T-cell (primary cell): ENCODE measurements at places on chromosomes 7 and 10.

DNA sequence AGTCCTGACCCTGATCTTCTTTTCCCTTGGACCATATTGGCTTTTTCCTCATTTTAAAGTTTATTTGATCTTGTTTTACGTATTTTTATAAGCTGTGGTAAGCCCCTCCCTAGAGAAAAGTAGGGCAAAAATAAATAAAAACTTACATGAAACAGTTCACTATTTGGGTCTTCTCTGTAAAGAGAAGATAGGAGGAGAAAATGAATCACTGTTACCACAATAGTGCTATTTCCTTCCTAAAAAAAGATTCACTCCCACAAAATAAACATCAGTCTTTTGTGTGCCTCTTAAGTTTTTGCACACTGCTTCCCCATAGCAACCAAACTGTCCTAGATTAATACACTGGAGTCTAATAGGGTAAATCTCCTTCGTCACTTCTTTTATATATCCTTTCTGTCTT lies 1.4 kb upstream of the SVIL start:
- DNase-seq, result no peak

GRCh38 chr10:84933402-84933801 lies 605.0 kb downstream of the CCSER2 start:
- no peak for DNase-seq

- no peak for DNase-seq
Measured at GRCh38 chr7:124060528-124060927, 27.7 kb upstream of the TMEM229A start.

DNA sequence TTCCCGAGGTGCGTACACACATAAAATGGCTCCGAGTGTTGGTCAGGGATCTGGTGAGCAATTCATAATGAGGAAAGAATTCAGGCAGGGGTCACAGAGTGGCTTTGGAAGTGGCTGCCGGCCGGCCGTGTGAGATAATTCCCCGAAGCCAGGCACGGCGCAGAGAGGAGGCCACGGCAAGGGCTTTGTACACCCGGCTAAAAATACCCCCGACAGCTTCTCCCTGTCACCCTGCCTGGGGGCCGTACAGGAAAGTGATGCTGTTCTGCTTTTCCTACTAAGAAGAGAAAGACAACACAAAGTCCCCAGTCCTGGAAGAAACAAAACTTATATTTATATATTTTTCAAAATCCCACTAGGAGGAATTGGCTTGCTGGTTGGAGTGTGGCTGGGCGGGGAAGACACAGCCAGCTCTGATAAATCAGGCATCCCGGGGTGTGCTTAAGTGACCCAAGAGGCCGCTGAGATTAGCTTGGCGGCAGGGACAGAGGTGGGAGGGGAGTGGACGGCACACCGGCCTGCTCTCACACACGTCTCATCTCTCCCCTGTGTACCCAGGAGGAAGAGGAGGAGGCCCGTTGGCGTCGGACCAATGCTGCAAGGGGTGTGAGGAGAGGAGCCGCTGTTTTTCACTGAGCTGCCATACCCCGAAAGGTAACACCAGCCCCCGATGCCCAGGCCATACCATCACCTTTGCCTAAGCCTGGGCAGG lies 70.5 kb downstream of the ZMIZ1 start:
- no peak for DNase-seq

DNA sequence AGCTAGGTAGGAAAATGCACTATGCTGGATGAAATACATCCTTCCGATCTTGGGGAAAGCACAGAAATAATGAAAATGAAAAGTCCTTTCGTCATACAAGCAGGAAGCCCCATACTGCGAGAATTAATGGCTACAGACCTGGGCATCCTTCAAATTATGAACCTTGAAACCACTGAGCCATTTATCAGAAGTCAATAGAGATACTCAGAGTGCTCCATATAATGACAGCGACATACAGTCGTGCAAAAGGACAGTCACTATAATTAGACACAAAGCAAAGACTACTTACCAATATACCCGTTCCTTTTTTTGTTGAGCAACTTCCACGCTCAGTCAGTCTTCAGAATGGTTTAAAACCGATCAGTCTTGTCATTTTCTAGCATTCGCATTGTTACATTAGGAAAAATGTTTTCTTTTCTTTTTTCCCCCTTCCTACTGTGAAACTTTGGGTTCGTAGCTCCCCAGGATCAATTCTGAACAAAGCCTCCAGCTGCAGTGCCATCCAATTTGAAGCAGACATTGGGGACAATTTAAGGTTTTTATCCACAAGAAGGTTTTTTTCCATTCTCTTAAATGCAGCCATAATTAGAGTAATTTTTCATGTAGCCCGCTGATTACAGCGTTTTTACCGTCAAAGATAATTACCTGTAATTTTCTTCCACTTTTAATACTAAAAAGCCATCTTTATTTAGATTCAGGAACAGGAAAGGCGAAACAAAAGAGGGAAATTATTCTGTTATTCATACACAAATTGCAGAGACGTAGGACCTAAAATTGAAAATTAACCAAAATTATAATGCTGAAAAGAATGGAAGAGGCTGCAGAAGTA lies 6.4 kb downstream of the DLX6 start:
- no peak for DNase-seq

- DNase-seq, result no peak
Measured at GRCh38 chr7:31249671-31250070, 90.9 kb downstream of the NEUROD6 start.

DNA sequence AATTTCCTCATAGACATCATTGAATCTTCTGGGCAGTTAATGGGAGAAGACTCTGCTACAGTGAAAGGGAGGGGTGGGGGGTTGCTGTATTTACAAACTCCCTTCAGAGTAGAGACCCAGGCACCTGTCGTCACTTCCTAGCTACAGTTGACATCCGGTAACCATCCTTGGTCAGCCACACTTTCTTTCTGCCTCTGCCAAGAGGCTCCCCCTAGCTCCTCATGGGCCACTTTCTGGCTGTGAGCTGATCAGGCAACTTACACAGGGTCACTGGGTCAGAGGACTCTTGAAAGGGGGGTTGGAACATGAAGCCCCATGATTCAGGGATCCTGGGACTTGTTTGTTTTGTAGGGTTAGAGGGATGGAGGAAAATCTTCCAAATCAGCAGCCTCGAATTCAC lies 1.2 kb downstream of the TECPR1 start:
- DNase-seq, result peak; percentile 63

DNA sequence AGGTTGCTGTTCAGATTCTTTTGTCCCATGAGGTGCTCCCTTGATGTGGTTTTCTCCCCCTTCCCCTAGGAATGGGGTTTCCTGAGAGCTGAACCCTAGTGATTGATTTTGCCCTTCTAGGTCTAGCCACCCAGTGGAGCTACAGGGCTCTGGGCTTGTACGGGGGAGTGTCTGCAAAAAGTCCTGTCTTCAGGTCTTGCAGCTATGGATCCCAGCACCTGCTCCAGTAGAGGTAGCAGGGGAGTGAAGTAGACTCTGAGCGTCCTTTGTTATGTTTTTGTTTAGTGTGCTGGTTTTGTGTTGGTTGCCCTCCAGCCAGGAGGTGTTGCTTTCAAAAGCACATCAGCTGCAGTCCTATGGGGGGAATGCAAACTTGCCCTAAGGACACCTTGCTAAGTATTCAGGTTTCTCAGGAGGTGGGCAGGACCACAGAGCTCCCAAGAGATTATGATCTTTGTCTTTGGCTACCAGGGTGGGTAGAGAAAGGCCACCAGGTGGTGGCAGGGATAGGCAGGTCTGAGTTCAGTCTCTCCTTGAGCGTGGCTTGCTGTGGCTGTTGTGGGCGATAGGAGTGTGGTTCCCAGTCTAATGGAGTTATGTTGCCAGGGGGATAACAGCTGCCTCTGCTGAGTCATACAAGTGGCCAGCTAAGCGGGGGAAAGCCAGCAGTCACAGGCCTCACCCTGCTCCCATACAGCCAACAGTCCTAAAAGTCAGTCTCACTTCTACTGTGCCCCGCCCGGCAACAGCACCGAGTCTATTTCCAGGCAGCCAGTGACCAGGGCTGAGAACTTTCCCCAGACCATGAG lies 92.4 kb upstream of the JCAD start:
- DNase-seq, result no peak

DNA sequence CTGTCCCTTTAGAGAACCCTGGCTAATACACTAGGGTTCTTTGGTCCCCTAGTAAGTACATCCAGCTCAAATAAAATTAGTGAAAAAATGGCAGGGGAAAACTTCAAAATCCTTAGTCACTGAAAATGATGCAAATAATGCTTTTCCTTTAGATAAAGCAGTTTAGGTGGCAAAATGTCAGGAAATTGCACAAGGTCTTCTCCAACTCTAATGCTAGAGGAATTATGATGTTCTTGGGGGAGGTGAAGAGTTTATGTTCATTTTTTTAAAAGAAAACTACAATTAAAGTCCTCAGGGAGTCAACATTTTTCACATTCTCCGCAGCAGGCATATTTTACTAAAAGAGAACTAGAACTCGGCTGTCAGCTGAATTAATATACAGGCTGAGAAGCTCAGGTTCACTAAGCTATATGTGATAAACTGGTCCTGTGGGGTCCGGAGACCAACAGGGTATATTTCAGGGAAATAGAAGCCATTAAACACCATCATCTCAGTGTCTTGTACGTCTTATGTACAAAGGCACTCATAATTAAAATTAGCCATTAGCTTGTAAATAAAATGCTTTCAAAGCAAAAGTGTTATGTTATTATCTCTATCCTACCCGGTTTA lies 1164.7 kb upstream of the AUTS2 start:
- DNase-seq, result no peak

DNA sequence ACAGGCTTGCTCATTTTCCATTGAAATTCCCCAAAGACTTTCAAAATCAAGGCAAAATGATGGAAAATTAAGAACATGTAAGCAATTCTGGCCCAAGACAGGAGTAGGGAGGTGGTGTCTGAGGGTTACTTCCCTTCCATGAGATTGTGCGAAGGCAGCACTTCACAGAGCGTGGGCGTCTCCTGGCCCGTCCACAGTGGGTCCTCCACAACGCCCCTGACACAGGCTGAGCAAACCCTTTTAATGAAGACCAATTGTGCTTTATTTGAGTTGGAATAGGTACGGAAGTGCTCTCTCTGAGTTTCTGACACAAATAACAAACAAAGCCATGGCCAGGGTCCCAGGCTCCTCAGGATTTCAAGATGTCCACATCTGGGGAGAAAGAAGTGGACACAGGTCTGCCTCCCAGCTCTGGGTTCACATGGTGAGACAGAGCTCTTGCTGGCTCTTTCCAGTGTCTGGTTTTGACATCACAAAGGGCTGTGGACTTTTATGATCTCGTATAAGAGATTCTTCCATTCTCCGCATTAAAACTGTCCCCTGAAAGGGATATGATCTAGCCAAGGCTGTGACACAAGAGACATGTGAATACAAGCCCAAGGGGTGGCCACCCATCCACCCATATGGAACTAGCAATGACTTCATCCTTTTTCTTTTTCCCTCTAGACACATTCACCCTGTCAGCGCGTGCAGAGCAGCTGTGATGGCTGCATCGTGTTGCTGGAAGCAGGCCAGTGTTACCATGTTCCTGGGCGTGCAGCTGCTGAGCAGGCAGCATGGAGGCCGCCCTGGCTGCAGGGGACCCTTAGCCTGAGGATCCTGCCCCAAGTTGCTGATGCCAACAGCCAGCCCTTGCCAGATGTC lies 145.6 kb downstream of the ADAM12 start:
- no peak for DNase-seq

GRCh38 chr10:74993649-74994048 lies 117.8 kb upstream of the SAMD8 start:
- DNase-seq, result no peak

- no peak for DNase-seq
Measured at GRCh38 chr7:137956183-137956582, 45.7 kb downstream of the CREB3L2 start.

- no peak for DNase-seq
Measured at GRCh38 chr10:47412869-47413268, 28.8 kb upstream of the ZNF488 start.

DNA sequence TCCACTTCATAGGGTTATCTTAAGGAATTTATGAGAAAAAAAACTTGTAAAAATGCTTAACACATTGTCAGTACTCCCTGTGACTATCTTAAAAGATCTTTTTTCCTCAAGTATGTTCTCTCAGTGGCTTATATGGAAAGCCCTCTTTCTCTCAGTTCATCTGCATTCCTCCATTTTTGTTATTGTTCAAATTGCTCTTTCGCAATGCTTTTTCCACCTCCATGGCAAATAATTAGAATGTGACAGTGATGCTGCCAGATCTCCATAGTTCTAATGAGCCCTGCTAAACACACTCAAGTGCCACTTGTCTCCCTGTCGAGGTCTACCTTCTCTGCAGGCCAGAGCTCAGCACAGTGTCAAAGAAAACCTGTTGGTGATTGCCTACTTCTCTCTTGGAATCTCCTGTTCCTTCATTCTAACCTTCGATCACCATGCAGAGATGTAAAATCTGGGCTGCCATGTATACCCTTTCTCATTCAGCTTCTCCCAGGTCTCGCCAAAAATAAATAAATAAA lies 37.2 kb upstream of the ABCB5 start:
- no peak for DNase-seq

GRCh38 chr7:85447004-85447403 lies 260.1 kb upstream of the SEMA3D start:
- DNase-seq, result no peak

DNA sequence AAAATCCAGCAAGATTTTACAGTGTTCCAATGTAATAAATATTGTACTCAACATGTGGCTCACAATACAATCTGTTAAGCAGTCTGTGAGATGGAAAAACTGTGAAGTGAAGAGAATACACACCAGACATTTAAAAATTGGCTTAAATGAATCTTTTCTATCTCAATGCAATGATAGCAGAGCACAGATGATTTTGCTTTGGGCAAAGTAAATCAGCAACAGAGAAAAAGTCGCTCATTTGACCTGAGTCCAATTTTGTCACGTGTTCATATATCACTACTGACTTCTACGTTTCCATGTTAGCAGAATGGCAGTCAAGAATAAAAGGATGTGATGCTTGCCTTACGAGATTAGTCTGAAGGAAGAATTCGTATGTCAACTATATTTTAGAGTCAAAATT lies 506.7 kb downstream of the POM121L12 start:
- no peak for DNase-seq

DNA sequence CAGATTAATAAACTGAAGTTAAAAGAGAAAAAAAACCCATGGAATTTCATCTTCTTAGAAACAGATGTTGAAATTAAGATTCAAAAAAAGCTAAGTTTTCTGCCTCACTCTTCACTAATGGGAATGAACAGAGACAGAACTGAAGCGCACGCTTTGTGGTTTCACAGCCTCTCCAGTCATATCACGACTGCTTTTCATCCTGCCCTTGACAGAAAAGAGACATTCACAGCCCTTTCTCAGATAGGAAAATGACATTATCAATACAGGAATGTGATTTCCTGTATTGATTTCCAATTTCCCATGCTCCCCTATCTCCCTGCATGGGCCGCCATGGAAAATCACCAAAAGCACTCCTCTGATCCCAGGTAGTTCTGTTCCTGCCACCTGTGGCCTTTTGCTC lies 108.2 kb downstream of the PFKFB3 start:
- DNase-seq, result no peak

DNA sequence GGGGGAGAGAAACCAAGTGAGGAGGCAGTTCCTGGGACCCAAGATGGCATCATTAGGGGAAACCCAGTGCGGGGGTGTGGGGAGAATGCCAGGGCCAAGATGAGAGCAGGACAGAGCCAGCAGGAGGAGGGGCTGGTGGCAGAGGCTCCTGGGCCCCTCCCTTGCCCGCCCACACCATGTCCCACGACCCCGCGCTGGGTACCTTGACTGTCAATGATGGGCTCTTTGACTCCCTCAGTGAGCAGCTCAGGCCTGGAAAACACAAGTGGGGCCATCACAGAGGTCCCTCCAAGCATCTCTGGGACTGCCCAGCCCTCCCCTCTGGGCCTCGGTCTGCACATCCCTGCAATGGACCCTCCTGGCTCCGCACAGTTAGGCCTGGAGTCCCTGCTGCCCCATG lies 75.4 kb downstream of the RABGEF1 start:
- DNase-seq, result no peak

GRCh38 chr10:101995451-101996063 lies 60.4 kb downstream of the ARMH3 start:
- DNase-seq, result no peak
